Heart left ventricle (tissue), 16 donors: ENCODE measurements at places on chromosomes 7 and 10. TPM values are rescaled to one million over a fixed set of nuclear protein-coding genes. Genes with fewer than 3 reads are reported as not detected.

DNA sequence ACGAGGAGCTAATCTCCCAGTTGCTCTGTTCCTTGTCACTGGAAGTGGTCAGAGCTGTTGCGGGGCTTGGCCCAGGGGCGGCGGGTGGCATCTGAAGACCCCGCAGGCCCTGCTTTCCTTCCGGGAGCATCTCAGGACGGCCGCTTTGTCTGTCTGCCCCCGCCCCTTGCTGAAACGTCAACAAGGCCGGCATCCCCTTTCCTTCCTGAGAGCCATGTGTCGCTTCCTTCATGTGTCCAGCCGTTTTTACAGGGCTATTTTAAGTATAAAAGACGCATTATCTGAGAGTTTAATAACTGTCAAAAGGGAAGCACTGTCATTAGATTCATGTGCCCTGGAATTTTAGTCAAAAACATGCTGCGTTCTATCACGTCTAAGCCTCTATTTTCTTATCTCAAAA, 110.4 kb downstream of the CUX1 start:
- DNase-seq = peak; percentile 46

DNA sequence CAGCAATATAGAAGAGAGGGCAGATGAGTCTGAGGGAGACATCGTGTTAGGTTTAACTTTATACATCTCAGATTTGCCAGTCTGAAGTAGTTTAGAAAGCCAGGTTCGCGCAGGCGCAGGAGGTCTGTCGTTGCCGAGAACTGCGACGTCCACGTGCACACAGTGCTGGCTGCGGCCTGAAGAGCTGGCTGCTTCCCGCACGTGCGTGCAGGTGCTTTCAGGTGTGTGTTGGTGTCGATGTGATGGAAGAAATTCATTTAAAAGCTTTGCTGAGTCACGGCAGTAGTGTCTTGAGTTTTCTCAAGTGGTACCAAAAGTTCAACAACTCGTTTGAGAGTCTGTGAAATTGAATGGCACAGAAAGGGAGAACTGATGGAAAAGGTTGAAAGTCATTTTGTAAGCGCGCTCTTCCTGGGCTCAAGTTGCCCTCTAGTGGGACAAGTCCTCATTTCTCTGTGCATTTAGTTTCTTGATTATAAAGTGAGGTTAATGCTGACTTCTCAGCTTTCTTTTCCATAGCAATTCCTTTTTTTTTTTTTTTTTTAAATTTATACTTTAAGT, 18.6 kb downstream of the WDR37 start:
- no peak for DNase-seq

- DNase-seq = no peak
Observed at GRCh38 chr10:4361581-4361980, 464.4 kb upstream of the AKR1E2 start.

DNA sequence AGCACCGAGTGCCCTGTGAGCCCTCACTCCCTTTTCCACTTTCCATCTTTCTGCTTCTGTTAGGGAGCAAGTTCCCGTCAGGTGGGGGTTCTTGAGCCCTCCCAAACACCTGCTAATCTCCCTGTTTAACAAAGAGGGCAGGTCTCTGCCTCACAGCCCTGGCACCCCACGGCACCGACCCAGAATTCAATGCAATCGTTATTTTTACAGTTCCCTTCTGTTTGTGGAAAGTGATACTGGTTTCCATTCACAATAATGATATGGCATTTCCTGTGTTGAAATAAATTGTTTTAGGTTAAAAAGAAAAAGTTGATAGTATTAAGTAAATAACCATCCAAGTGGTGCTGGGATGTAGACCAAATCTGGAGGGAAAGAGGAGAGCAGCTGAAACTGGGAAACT, 38.8 kb upstream of the SLC29A3 start:
- no peak for DNase-seq

- DNase-seq = no peak
Observed at GRCh38 chr10:126931544-126931943, 26.3 kb downstream of the DOCK1 start.

DNA sequence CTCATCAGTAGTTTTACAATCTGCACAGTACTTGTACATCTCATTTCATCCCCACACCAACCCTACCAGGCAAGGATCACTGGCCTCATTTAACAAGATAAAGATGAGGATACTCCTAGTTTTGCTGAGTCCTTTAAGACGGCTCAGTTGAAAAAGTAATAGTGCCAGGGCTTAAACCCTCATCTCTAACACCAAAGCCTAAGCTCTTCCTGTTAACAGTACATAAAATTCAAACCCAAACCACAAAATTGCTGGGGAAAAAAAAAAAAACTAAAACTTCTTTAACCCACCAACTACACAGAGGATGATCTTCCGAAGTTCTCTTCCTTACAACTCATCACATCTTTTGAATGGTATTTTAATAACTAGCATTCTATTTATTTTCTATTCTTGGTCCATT, 1.3 kb downstream of the SAR1A start:
- DNase-seq = no peak

GRCh38 chr7:87918740-87919139, 15.3 kb upstream of the ADAM22 start:
- DNase-seq = no peak

DNA sequence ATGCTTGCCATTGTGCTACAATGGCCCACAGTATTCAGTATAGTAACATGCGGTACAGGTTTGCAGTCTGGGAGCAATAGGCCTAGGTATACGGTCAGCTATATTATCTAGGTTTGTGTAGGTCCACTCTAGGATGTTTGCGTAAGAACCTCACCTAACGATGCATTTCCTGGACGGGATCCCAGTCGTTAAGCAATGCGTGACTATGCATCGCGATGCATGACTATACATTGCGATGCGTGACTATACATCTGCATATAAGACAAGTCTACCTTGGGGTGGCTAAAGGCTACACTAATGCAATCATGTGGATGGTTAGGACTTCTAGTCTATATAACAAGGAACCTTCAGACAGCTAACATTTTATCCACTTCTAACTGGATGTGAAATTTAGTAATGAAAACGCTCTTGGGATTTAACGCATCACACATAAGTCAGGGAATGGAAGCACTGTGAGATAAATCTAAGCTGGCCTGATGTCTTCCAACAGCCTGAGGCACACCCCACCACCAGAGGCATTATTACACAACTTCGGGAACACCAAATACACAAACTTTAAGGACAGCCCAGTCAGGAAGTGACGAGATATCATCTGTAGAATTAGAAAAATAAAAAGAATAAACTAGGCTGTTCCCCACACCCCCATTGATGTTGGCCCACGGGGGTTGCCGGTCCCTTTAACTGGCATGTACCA, 9.2 kb downstream of the GNA12 start:
- DNase-seq = no peak

GRCh38 chr7:107039199-107039900, 5.2 kb upstream of the PRKAR2B start:
- no peak for DNase-seq

GRCh38 chr7:100968031-100968430, 1.3 kb upstream of the MUC12 start:
- no peak for DNase-seq

- DNase-seq = no peak
Observed at GRCh38 chr7:1103009-1103788, 15.3 kb downstream of the GPER1 start.

DNA sequence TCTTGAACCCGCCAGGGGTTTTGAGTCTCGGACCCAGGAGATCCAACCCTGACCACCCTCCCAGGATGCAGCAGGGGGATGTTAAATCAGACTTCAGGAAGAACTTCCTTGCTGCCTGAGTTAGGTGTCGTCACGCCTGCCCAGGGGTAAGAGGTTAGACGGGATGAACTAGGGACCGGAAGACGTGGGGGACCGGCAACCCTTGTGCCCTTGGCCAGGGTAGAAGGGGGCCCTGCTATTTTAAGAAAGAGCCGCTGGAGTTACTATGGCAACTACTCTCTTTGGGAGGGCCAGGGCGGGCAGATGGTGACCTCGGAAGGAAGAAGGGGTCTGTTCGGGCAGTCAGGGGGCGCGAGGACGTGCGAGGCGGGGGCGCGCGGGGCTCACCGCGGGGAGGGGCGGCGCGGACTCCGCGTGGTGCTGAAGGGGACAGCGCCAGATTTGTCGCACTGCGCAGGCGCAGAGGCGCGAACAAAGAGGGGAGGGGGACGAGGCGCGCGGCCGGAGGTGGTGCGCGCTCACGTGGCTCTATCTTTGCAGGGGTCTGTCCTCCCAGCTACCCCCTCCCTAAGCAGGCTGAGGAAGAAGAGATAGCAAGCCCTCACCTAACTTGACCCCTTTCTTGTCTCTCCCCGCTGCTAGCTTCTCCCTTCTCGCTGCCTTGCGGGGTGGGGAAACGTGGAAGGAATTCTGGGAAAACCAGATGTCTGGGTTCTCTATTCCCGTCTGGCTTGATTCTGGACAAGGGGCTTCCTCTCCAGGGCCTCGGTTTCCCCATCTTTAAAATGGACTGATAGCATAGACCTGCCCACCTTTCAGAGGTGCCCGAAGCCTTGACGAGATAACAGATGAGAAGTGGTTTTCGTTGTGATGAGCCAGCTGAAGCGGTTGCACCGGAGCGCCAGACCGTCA, 940 bp upstream of the PSD start:
- no peak for DNase-seq

DNA sequence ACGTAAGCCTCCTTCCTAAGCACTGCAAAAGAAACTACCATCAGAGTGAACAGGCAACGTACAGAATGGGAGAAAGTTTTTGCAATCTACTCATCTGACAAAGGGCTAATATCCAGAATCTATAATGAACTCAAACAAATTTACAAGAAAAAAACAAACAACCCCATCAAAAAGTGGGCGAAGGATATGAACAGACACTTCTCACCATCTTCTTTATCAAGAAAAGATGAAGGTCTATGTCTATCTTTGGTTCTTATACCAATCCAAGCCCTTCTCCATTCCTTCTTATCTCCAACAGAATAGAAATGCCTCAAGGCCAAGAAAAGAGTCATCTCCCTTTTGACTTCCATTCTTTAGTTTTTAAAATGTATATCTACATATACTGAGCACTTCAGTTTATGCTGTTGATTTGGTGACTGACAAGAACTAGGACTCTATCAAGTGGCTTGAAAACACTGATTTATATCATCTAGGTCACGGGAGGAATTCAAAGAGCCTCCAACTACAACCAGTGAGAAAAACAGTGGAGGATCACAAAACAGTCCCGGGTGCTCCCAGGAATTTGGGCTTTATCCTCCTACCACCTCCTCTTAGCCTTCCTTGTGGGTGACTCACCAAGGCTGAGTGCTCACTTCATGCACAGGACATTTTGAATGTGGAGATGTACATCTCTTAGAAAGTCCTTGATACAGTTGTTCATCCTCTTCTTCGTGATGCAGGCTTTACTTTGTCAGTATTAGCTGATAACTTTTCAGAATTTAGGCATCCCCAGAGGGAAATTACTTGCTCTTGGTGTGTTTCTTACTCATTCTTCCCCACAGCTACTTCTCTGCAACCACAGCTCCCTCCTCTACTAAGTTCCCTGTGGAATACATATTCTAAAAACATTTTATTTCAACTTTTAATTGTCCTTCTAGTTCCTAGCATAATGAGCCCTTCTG, 15.4 kb downstream of the TAS2R41 start:
- DNase-seq = no peak

GRCh38 chr10:131724169-131724545, 176.7 kb upstream of the PPP2R2D start:
- DNase-seq = no peak

DNA sequence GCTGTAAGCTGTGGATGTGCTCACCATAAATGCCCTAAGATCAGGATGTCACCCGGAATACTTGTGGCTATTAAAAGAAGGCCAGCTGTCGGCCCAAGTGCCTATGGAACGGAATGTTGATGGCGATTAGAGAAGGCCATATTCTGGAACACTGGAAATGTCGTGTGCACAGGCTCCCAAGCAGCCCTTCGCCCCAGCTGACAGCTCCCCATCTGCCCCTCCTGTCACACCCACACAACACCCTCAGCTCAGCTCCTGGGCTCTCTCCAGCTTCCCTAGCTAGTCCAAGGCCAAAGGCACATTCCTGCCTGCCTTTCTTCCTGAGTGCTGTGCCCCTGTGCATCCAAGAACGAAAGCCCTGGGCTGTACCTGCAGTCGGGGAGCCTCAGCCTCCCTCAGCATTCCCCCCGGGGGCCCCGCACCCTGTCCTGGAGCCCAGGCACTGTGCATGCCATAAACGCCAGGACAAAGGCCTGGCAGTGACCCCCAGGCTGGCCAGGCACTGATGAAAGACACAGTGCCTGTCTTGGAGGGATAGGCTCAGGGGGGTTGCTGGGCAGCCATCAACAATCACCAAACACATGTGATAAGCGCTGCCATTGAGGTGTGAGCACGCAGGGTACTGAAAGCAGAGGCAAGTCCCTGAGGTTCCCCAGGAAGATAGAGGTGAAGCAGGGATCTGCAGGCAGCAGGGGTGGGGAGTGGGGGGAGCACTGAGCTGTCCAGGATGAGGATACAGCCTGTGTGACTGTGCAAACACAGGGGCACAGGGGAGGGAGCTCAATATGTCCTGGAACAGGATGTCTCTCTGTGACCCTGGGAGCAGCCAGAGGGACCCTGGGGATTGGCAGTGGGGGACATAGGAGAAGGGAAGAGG, 3.7 kb upstream of the LDB3 start:
- peak; percentile 83 for DNase-seq

DNA sequence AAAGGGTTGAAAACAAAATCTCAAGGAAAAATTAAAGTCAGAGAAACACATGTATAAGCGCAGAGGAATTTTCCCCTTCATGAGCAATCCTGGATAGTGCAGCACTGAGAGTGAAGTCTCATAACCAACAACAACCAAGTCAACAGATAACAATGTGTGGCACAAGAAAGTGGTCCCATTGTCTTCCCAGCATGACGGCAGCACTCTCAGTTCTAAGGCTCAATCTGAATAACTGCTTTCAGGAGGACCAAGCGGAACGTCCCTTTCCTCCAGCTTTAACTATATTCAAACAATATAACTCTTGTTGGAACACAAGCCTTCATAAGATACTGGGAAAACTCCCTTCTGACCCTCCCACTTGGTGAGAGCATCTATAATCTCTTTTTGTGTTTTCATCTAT, 137.9 kb downstream of the RAPGEF5 start:
- no peak for DNase-seq

- no peak for DNase-seq
Observed at GRCh38 chr7:128155100-128155740, 85.9 kb upstream of the LEP start.

DNA sequence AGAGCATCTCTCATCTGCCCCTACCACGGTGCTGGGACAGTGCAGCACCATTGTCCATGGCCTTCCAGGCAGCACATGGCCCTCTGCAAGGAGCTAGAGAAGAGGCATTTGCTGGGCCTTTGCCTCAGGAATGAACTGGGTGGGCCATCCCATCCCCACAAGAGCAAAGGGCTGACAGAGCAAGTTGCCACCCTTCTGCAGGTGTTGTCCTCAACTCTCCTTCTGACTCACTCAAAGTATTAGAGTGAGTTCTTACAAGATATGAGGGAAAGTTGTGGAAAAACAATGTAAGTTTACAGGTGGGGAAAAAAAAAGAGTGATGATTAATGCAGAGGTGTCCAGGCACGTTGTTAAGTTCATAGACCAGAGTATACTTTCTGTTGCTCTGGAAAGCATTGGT, 261.2 kb downstream of the SKIDA1 start:
- no peak for DNase-seq

GRCh38 chr7:5478568-5479430, 55.2 kb upstream of the TNRC18 start:
- DNase-seq = no peak

Gene SERPINE1
- total RNA-seq = 4.6 TPM

Gene CRYGN
- total RNA-seq = not detected

Gene SNCG
- total RNA-seq = 17.2 TPM

Gene ZNF117
- total RNA-seq = 3.7 TPM

Gene CROT
- 6.8 TPM for total RNA-seq

Gene IFIT3
- 4.4 TPM for total RNA-seq
